Stimulated activated CD4-positive, alpha-beta T cell treated with anti-CD3 and anti-CD28 coated beads, Interleukin-15, amount 100 ng/mL, for 48 hours (primary cell): ENCODE measurements at places on chromosomes 6 and 20.

- DNase-seq = no peak
These were observed 40.5 kb upstream of the ZNF831 start for GRCh38 chr20:59123011-59123677.

GRCh38 chr20:23061262-23061661 is 11.8 kb upstream of the THBD start:
- DNase-seq = no peak

- no peak for DNase-seq
These were observed 50.9 kb upstream of the FAM184A start for GRCh38 chr6:119129148-119129967.

GRCh38 chr20:39993742-39994141 is 695.3 kb downstream of the MAFB start:
- DNase-seq = no peak

DNA sequence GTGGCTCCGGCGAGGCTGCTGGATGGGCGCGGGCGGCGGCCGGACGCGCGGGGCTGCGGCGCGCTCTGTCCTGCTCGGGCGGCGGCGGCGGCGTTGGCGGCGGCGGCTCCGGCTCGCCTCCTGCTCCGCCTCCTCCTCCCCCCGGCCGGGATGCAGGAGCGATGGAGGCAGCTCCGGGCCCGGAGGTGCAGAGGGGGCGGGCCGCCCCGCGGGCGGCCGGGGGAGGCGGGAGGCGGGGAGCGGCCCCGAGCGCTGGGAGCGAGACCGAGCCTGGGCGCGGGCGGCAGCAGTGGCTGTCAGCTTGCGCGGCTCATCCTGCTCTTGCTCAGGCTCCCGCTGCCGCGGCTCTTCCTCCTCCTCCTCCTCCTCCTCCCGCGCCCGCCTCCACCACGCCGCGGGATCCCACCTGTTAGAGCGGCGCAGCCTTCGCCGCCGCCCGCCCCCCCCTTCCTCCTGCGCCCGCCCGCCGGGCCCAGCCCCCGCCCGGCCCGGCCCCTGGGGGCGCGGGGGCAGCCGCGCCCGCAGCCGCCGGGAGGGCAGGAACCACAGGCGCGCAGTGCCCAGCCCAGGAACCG is at the start of gene NOL4L:
NOL4L (minus strand) TSS at position 323 of the 575 bp plus-strand sequence. CDS start 443 bp downstream, outside the sequence.
- DNase-seq = no peak

- DNase-seq = no peak
These were observed 86.9 kb downstream of the PHACTR1 start for GRCh38 chr6:12803486-12803885.

GRCh38 chr20:32357375-32357868 is 709 bp upstream of the ASXL1 start:
- no peak for DNase-seq

DNA sequence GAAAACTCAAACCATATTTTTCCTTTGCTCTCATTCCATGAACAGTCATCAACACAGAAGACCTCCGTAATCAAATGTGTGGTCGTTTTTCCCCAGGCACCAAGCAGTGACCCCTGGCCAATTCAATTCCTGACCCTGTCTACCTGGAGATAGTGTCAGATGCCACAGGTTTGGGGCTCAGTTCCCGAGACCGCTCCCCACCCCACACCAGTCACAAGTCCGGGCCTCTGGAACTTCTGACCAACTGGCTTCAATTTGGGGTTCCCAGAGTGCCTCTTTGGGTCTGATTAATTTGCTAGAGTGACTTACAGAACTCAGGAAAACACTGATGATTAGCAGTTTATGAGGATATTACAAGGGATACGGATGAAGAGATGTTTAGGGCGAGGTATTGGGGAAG is 6.0 kb downstream of the IGF2R start:
- no peak for DNase-seq

GRCh38 chr6:47064274-47064673 is 22.1 kb upstream of the ADGRF1 start:
- DNase-seq = no peak

DNA sequence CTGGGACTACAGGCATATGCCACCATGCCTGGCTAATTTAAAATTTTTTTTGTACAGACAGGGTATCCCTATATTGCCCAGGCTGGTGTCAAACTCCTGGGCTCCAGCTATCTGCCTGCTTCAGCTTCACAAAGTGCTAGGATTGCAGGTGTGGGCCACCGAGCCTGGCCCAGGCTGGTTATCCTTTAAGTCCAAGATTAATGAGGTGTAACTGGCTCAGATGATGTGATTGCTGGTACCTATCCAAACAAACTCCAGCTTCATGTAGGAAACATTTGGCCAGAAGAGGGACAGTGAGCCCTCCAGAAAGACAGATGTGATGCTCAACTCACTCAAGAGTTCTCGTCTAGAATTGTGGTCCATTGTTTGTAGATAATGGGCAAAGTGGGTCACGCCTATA is 9.2 kb upstream of the ZNF318 start:
- no peak for DNase-seq

DNA sequence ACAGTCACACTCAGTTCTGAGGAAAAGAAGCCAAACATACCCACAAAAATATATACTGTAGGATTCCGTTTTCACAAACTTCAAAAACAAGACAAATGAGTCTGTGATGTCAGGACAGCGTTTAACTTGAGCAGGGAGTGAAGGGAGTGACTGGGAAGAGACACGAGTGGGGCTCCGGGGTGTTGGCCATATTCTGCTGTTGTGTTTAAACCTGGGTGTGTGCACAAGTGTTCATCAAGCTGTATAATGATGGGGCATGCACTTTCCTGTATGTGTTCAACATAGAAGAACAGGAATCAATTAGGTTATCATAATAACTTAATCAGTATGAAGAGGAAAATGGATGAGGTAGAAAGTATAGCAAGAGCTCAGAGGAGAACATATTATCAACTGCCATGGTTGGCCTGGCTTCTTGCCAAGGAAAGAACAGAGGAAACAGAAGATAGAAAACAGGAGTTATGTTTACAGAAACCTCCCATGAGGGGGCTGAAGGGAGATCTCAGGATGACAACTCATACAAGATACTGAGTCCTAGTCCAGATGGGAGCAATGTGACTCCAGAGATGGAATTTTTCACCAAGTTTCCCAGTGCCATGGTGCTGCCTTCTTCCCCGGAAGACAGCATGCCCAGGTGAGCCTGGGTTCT is 15.1 kb upstream of the AFDN start:
- DNase-seq = no peak

DNA sequence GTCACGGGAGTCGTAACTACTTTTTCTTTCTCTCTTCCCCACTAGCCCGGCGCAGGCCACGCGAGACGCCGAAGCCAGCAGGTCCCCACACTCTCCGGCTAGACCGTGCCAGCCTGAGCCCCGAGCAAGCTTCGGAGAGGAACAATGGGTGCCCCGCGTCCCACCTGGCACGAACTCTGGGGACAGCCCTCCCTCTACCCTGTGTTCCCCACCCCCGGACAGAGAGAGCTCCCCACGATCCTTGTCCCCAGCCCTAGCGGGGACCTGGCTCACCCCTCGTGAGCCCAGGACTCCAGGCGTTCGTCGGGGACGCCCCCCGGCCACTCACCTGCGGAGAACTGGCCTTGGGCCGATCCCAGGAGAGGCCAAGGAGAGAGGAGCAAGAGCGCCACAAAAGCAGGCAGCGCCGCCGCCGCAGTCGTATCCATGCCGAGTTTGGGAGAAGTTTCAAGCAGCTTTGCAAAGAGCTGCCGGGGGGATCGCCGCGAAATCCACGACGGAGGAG is 416 bp downstream of the PTPRK start:
- DNase-seq = peak; percentile 4

DNA sequence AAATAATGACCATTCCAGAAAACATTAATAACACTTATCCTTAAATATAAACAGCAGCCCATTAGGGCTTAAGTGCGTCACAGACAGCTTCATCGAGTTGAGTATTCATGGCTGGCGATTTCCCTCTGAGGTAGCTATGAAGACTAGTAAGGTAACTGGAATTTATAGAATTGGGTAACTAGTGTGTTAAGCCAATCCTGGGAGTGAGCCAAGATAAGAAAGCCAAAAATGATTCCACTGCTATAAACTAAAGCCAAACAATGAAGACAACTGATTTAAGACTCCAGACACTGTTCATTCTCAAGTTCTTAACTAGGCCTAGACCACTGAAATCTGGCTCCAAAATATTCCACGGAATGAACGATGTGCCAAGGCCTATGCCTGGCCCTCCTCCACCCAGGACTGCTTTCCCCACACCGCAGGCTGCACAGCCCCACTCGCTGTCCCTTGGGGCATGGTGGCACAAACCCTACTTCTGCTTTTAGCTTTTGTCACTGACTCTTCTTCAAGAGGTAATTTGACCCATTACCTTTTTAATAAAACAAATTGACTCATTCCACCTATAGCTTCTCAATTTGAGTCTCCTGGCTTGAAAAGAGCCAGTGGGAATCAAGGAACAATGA is 66.0 kb downstream of the BLOC1S5 start:
- DNase-seq = no peak

DNA sequence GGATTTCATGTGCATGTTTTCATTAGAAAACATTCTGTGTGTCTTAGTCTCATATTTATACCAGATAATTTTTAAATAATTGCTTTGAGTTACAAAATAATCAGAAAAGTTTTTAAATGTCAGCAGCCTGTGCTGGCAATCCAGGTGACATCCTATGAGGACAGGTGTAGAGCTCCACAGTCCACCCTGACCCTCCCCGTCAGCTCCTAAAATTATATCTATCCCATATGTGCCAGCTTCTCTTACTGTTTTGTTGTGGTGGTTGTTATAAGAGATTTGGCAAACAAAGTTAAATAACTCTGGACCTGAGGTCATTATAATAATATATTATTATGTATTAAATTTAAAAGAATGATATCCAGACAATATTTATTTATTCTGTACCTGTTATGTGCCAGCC is 253.2 kb upstream of the PLN start:
- DNase-seq = no peak

DNA sequence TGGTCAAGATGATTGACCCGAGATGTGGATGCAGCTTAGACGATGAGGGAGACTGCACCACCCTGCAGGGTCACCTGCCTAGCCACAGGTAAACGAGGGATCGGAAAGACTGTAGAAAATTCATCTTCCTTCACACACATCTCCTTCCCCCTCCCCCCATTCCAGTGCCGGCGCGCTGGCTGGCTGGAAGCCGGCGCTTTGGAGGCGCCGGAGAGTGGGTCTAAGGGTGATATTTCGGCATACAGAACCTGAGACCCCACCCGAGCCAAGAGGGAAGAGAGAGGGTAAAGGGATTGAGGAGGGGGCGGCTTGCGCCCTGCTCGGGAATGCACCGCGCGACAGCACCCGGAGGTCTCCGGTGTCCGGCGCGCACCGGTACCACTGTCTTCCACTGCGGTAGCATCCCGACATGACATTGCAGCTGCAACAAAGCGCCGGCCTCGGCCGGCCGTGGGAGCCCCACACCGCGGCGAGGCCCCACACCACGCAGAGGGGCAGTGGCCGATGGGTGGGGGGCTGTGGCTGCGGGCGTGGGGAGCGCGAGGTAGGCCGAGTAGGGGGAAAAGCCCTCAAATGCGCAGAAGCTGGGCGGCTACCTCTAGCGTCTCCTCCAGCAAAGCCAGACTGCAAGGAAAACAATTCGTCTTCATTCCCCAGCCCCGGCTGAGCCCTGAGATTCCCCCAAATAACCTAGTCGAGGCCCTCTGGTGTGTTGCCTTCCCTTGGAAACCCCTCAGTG is 984 bp downstream of the TNFRSF21 start:
- no peak for DNase-seq

DNA sequence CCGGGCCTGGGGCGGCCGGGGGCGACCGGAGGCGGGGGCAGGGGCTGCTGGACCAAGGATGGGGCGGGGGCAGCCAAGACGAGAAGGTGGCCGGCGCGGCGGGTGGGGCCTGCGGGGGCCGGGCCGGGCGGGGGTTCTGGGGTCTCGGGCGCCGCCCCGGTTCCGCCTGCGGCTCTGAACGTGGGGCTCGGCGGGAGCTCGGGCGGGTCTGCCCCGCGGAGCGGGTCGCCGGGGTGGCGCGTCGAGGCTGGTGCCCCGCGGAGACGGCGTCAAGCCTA is 204 bp downstream of the ADRM1 start:
- DNase-seq = no peak

GRCh38 chr6:90415178-90415577 is 118.5 kb upstream of the BACH2 start:
- DNase-seq = no peak

DNA sequence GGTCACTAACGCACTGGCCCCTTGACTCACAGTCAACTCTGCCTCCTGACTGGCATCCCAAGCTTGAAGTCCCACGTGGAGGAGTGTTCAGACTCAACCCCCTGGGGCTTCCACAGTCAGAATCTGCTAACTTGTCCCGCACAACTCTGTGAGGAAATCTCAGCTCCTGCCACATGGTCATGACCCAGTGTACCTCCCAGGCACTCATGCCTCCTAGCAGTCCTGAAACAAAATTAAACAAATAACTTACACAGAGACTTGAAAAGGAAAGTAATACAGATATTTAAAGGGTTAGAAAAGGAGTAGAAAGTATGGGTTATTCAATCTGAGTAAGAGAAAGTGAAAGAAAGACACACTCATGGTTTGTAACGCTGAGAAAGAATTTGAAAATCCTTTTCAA is 134.9 kb downstream of the GMDS start:
- peak; percentile 3 for DNase-seq

DNA sequence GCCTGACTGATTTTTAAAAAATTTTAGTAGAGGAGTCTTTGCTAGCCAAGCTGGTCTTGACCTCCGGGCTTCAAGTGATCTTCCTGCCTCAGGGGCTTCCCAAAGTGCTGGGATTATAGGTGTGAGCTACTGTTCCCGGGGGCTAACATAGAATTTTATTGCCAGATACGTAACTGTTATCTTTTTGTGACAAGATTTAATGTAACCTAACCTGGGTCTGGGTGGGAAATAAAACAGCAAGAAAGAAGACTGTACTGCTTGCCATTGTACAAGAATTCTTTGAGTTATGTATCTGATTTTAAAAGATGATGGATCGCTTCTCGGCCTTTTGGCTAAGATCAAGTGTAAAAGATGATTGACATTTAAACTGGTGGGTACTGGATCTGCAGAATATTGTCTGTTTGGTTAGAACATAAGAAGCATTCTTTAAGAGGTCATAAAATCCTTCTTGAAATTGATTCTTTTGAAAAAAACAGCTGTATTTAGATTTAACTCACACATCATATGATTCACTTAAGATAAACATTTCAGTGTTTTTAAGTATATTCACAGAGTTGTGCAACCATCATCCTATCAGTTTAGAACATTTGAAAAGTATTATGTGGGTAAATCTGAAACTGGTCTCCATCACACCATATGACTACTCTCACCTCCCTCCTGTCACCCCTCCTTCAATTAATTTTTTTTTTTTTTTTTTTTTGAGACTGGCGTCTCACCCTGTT is 21.6 kb downstream of the TPX2 start:
- DNase-seq = no peak

- no peak for DNase-seq
These were observed 106.2 kb downstream of the ARHGAP18 start for GRCh38 chr6:129603741-129604140.

- DNase-seq = no peak
These were observed 11.9 kb upstream of the NSFL1C start for GRCh38 chr20:1478566-1478965.
